Gastroesophageal sphincter (tissue), 4 donors: ENCODE measurements at places on chromosomes 3 and 15. TPM values are rescaled to one million over a fixed set of nuclear protein-coding genes. Genes with fewer than 3 reads are reported as not detected.

- H3K27ac ChIP-seq: peak overlapping the region; percentile 86
- H3K4me1 ChIP-seq: peaks cover 4% of the 10 kb centered on the region
- ATAC-seq: no peak
- no peak overlapping the region for H3K4me3 ChIP-seq
- no peaks in the 10 kb centered on the region for H3K27me3 ChIP-seq
Measured at GRCh38 chr3:71247221-71247957, 336.1 kb downstream of the FOXP1 start.

DNA sequence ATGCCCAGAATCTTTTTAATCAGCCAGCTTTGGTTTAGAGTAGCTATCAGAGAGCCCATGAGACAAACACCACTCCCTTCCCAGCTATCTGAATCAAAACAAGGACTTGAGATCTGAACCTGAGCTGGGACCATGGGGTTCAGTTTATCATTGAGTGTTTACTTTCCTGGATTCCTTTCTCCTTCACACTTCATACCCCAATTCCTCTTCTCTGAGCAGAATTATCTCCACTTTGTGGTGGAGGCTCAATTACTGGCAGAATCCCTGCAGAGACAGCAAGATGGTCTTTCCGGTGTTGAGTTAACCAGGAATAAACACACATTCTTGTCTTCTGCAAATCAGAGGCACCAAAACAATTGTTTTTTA is 102.4 kb downstream of the RPL22L1 start:
- no peak for ATAC-seq
- H3K36me3 ChIP-seq: no peaks in the 10 kb centered on the region
- no peak overlapping the region for H3K4me3 ChIP-seq

Gene ARRDC4
- 176 TPM for total RNA-seq

DNA sequence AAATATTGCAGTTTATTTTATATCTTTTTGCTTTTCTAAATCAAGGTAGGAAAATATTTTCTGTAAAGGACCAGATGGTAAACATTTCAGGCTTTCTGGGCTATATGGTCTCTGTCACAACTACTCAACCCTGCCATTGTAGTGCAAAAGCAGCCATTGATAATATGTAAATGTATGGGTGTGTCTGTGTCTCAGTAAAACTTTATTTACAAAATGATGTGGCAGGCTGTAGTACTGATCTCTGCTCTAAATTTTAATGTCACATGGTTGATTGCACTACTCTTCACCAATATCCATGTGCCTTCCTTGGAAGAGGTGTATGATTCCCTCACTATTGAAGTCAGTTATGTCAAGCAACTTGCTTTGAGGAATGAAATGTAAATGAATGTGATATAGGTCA is 175.0 kb downstream of the GOLIM4 start:
- no peak overlapping the region for H3K27ac ChIP-seq
- H3K36me3 ChIP-seq: no peaks in the 10 kb centered on the region
- ATAC-seq: no peak
- no peaks in the 10 kb centered on the region for H3K4me1 ChIP-seq

GRCh38 chr15:74258456-74259291 is 22.5 kb downstream of the CCDC33 start:
- H3K36me3 ChIP-seq: no peaks in the 10 kb centered on the region
- peaks cover 67% of the 10 kb centered on the region for H3K27me3 ChIP-seq
- no peaks in the 10 kb centered on the region for H3K4me1 ChIP-seq
- no peak for ATAC-seq
- no peak overlapping the region for H3K27ac ChIP-seq

GRCh38 chr3:196174652-196175051 is 36.5 kb downstream of the ZDHHC19 start:
- no peaks in the 10 kb centered on the region for H3K4me1 ChIP-seq
- H3K4me3 ChIP-seq: no peak overlapping the region
- no peak for ATAC-seq
- no peaks in the 10 kb centered on the region for H3K36me3 ChIP-seq
- H3K27ac ChIP-seq: no peak overlapping the region

GRCh38 chr3:194687638-194688199 is 2.0 kb downstream of the FAM43A start:
- H3K27me3 ChIP-seq: no peaks in the 10 kb centered on the region
- peak overlapping the region; percentile 86 for H3K27ac ChIP-seq
- H3K36me3 ChIP-seq: no peaks in the 10 kb centered on the region
- peak; percentile 52 for ATAC-seq
- H3K4me3 ChIP-seq: peak overlapping the region; percentile 76

- no peak overlapping the region for H3K27ac ChIP-seq
- no peaks in the 10 kb centered on the region for H3K36me3 ChIP-seq
- H3K4me3 ChIP-seq: no peak overlapping the region
- H3K4me1 ChIP-seq: no peaks in the 10 kb centered on the region
Measured at GRCh38 chr3:168467115-168467714, 371.5 kb upstream of the GOLIM4 start.

DNA sequence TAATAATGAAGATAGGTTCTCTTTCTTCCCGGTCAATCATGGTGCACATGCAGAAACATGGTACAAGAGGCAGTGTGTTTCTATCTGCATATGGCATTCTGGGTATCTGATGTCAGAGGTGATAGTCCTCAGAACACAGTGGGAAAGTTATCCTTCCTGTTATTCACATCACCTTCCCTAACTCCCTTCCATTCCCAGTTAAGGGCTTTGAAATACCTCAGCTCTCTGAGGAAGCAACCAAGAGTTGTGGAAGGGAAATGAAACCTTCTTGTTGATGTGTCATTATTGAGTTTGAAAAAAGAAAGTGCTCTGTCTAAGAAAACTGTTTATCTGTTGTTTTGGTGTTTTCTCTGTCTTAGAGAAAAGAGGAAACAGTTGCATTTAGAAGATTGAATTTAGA is 21.9 kb upstream of the P2RY13 start:
- H3K4me3 ChIP-seq: no peak overlapping the region
- H3K36me3 ChIP-seq: no peaks in the 10 kb centered on the region
- no peaks in the 10 kb centered on the region for H3K4me1 ChIP-seq
- ATAC-seq: no peak

DNA sequence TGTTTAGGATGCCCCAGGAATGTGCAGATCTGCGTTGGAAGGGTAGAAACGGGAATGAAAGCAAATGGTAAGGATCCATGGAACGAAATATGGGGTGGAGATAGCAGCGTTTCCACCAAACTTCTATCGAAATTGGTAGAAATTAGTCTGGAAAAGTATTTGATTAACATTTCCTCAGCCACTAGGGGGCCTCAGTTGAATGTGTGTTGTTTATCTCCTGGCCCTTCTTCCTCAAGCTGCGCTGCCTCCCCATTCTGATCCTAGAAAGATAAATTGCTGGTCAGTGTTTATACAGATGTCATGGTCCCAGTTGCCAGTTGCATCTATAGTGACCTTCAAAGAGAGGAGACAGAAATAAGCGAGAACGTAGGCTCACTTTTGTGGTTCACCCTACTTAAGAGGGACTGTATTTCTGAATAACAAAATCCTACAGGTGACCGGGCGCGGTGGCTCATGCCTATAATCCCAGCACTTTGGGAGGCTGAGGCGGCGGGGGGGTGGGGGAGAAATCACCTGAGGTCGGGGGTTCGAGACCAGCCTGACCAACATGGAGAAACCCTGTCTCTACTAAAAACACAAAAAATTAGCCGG is 457.1 kb downstream of the SQOR start:
- no peaks in the 10 kb centered on the region for H3K4me1 ChIP-seq
- H3K36me3 ChIP-seq: no peaks in the 10 kb centered on the region
- H3K27me3 ChIP-seq: no peaks in the 10 kb centered on the region
- no peak for ATAC-seq

Gene HYAL1
- 4.8 TPM for total RNA-seq

Gene ALDH1A3
- 148 TPM for total RNA-seq

Gene CACNA2D2
- 1.7 TPM for total RNA-seq

- no peak overlapping the region for H3K4me3 ChIP-seq
- ATAC-seq: no peak
- no peaks in the 10 kb centered on the region for H3K4me1 ChIP-seq
- H3K36me3 ChIP-seq: no peaks in the 10 kb centered on the region
- no peak overlapping the region for H3K27ac ChIP-seq
Measured at GRCh38 chr3:89276116-89276515, 168.7 kb downstream of the EPHA3 start.

DNA sequence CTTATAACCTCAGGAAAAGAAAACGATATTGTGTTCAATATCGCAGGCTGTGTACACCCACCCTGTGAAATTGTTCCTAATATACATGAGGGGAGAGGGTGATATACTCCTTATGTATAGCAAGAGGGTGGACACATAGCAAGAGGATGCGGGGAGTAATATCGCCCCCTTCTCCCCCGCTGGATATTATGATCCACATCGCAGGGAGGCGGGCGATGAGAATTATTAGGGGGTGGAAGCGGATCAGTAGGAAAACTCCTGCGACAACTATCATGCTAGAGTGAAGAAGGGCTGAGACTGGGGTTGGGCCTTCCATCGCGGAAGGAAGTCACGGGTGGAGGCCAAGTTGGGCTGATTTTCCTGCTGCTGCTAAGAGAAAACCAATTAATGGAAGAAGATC is 24.9 kb upstream of the BMF start:
- no peak for ATAC-seq
- H3K36me3 ChIP-seq: no peaks in the 10 kb centered on the region
- no peaks in the 10 kb centered on the region for H3K4me1 ChIP-seq
- no peak overlapping the region for H3K4me3 ChIP-seq
- H3K27me3 ChIP-seq: peaks cover 21% of the 10 kb centered on the region

Gene SV2B
- total RNA-seq: 1.1 TPM

Gene OSBPL10
- total RNA-seq: 15.4 TPM

GRCh38 chr3:11096266-11097139 is 57.8 kb upstream of the HRH1 start:
- peaks cover 3% of the 10 kb centered on the region for H3K4me1 ChIP-seq
- ATAC-seq: peak; percentile 92
- no peaks in the 10 kb centered on the region for H3K36me3 ChIP-seq
- H3K27ac ChIP-seq: peak overlapping the region; percentile 10

DNA sequence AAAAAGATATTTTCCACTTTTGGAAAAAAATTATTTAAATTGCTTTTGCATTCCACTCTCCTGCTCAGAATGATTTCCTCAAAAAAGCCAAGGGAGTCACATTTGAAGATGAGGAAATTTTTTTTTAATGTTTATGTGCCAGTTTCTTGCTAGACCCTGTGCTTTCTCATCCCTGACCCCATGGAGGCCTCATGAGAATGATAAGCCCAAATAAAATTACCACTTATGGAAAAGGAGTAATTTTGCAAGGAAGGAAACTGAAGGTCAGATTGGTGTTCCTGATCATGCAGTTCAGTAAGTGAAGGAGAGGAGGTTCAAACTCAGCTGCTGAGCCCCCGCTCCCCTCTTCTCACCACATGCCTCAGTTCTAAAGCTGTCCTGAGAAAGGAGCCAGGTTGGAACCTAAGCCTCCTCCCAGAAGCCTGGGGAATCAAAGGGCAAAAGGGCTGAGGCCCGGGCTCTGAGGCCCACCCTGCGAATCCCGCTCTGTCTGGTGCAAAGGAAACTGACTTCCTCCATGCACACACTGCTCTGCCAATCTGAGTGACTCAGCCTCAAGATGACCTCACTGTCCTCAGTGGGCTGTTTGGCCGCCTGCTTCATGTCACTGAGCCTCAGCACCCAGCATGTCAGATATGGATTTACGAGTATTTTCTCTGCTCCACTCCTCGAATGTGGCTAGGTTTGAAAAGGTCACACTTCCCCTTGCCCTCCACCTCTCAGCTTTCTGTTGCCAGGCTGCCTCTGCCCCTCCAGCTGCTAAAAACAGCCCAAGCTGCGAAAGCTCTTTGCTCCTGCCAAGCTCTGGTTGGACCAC is 56.9 kb upstream of the FLNB start:
- H3K27me3 ChIP-seq: no peaks in the 10 kb centered on the region
- H3K36me3 ChIP-seq: no peaks in the 10 kb centered on the region
- peak; percentile 84 for ATAC-seq
- H3K4me3 ChIP-seq: no peak overlapping the region
- peak overlapping the region; percentile 99 for H3K27ac ChIP-seq

Gene XCR1
- total RNA-seq: 0.07 TPM

Gene GRAMD2A
- 0.39 TPM for total RNA-seq

Gene VWA5B2
- not detected for total RNA-seq

Gene ARHGAP31
- 19.8 TPM for total RNA-seq

DNA sequence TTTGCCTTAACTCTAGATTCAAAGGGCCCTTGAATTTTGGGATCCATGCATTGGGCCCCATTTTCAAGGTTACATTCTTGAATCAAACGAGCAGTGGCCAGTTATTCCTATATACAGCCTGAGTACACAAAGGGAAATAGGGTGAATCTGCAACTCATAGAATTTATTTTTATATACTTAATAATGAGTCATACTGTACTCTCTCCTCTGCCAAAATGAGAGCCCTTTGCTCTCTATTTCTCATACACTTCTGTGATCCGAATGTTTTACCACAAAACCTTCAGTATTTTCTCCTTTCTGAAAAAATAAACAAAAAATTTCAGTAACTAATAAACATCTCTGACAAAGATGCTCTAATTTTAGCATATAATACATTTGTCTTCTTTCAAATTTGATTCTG is 116.7 kb downstream of the SERPINI1 start:
- no peak overlapping the region for H3K4me3 ChIP-seq
- H3K36me3 ChIP-seq: no peaks in the 10 kb centered on the region
- ATAC-seq: no peak
- H3K27me3 ChIP-seq: no peaks in the 10 kb centered on the region

DNA sequence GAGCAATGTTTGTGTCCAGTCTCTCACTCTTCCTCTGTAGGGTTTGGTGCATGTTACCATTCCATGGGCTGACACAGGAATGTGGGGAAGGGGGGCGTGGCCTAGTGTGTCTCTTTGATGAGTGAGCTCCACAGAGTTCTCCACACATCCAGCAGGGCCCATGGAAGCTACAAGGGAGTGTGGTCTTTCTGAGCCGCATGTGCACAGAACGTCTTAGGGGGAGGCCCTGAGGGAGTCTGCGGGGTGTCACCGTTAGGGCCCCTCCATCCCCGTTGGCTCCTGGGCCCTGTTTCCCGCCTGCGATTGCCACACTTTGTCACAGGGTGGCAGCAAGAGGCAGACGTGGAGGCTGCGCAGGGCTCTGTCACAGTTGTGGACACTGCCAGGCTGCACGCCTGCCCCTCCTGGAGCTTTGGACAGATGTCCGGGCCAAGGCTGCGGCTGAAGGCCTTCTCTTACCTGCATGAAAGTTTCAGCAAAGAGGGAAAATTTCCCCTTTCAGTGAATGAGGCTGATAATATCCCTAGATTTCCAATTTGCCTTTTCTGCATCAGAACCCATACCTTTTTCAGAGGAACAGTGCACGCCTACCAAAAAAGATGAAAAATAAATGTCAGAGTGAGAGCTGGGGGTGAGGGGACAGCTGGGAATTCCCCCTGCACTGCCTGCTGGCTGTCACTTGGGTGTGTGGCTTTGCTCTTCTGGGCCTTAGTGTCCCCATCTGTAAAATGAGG is 24.3 kb downstream of the CACNA2D3 start:
- no peak overlapping the region for H3K27ac ChIP-seq
- H3K4me1 ChIP-seq: no peaks in the 10 kb centered on the region
- ATAC-seq: no peak
- H3K4me3 ChIP-seq: no peak overlapping the region
- H3K36me3 ChIP-seq: no peaks in the 10 kb centered on the region
